Cardiac fibroblast (primary cell): ENCODE measurements at places on chromosomes 1 and 21.

DNA sequence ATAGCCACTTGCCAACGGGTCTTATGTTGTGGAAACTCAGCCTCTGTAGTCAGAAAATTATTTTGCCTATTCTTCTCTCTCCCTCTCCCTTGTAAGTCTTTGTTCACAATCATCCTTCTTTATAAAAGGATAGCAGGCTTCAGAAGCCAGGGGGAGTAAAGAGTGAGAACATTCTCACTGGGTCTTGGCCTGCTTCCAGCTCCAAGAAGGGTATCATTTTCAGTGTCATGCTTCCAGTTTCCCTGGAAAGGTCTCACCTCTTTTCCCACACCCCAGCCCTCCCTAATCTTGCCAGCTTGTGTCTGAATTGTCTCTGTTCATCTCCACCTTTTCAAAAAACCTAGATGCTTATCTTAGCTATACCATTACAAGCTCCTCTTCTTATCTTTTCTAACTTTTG lies 346.2 kb upstream of the LRRC7 start:
- no peak for DNase-seq

DNA sequence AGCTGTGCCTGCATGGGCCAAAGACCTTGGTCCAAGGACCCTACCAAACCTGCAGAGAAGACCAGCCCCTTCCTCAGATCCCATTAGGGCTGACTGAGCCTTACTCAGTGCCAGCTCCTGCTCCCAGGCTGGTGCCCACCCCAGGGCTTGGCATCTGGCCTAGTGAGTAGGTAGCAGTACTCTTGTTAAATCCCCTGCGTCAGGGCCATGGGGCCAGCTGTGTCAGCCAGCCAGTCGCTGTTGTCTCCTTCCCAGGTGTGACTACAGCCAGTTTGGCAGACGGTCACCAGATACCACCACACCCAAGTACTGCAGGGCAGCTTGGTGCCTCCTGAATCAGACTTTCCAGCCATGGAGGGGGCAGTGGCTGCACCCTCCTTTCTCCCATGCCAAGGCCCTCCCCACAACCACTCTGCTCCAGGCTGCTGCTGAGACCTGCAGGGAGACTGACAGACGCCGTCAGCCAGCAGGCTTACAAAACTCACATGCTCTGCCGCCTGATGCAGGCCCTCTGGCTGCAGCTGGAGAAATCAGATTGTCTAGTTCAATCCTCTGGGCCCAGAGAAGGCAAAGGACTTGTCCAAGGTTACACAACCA lies 3.0 kb downstream of the TENT5B start:
- no peak for DNase-seq

- no peak for DNase-seq
These were observed 1178.6 kb downstream of the MRPL39 start for GRCh38 chr21:24428591-24429199.

DNA sequence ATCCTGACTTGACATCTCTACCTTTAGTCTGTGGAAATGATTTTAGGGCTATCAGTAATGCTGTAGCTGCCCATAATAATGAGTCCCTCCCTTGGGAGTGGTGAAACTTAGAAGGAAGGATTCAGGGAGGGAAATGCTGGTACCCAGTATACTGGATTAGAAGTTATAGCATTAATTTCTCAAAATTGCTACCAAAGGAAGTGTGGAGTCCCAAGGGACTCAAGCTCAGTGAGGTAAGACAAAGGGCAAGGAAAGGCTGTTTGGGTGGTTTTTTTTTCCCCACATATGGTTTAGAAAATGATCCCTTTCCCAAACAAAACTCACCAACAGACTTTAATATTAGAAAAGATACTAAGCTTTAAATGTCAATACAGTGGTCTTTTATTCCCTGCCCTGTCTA lies 99.9 kb downstream of the CD247 start:
- peak; percentile 35 for DNase-seq

DNA sequence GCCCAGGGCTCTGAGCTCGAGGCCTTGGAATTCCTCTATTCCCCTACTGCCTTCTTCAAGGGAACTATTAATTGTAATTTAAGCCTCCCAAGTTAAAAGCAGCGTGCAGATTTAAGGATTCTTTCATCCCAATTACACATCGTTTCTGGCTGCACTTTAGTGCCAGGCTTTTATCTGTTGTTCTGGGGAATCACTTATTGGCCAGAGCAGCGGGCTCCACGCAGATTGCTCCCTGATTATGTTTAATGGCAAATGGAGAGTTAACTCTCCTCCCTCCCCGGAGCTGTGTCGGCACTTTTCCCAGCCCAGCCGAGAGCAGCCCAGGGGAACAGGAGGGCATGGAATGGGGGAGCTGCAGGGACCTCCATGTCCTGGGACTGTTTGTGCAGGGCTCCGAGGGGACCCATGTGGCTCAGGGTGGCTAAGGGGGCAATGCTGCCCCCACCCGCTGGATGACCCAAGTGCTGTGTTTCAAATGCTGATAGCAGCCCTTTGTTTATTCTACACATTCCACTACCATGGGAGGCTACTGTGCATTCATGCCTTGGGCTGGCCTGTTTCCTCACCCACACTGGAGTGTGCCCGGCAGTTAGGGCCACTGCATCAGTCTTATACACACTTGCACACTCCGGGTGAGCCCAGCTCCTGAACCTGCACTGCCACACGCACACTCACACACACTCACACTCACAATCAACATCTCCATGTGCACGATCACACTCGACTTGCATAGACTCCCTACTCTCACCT lies 93.3 kb upstream of the POU3F1 start:
- no peak for DNase-seq

DNA sequence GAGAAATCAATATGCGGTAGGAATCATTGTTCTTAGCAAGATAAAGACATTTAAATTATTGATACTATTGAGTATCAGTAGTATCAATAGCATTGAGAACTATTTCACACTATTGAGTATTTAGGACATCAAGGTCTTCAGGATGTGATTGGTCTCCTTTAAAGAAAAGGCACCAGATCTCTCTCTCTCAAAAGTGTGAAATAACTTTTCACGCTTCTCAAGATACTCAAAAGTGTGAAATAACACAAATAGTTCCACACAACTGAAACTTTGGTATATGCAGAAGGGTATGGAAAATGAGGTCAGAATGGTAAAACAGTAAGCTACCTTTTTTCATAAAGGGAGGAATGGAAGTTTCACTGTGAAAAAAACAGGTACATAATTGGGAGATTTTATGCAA lies 6.7 kb upstream of the PYHIN1 start:
- DNase-seq: no peak

GRCh38 chr1:115782571-115783281 lies 14.2 kb upstream of the CASQ2 start:
- peak; percentile 66 for DNase-seq

DNA sequence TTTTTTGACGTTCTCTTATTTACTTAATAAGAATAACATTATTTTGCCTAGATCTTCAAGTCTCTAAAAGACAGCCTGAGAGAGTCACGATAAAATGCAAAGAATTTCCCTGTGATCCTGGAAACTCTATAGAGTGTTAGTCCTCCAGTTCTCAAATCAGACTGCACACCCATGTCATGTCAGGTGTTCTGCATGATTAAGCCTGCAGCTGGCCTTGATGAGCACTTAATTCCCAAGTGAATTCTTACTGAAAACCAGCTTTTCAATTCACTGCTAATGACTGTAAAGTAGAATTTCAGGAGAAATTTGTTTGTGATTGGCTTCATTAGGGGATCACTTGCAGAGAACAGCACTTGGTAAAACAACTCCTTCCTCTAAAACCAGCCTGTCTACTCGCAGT lies 41.9 kb downstream of the CHML start:
- no peak for DNase-seq

- DNase-seq: no peak
These were observed 1.1 kb downstream of the ERO1B start for GRCh38 chr1:236280438-236281197.
